ENCODE measurements at places on chromosomes 1 and 21.

GRCh38 chr1:39666772-39667171 is 5.1 kb downstream of the NT5C1A start:
- DNase-seq = no peak

- peak; percentile 53 for DNase-seq
Measured at GRCh38 chr1:178051071-178051470, 42.8 kb upstream of the RASAL2 start.

DNA sequence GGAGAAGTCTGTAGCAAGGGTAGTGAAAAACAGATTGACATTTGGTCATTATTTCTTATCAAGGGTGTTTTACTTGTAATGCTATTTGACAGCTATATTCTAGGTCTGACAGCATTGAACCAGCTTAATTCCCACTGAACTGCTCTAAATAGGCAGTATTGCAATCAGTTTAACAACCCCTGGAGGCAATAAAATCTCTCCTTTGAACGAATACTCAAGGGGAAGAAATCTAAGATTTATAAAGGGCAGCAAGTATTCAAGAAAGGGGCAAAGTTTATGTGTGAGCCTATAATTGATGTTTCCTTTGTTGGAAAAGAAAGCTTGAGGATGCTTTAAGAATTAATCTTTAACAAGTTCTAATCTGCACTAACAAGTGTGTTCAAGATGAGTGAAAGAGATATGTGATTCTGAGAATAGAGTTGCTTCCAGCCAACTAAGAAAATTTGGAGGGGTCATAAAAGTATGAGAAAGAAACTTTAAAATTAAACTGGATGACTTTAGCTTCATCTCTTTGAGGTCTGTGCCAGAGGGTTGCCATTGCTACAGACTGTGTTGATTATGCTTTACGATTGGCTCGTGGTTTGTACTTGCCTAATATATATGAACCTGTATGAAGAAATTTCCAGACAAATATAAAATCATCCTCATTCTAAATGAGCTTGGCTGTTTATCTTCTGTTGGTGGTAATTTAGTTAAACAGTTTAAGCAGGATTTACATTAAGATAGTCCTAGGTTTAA is 72.5 kb downstream of the ZNF326 start:
- DNase-seq = no peak

DNA sequence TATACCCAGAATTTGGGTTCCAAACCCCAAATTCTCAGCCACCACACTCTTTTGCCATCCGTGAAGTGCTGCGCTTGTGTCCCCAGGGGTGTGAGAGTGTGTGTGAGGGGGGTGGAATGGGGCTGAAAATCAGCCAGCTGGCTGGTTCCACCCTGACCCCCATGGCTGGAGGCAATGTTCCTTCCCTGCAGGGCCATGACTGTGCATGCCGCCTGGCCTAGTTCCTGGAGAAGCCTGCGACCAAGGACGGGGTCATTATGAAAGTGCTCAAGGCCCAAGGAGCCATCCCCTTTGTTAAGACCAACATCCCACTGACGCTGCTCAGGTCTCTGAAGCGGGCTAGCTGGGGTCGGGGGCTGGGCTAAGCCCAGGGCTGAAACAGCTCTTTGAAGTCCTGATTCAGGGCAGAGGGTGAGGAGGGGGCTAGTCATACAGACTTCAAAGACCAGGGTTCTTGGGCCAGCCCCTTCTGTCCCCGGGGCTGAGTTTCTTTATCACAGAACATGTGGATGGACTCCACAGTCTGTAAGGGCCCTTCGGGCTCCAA is 38.7 kb downstream of the FAAH start:
- DNase-seq = no peak

GRCh38 chr1:234926559-234927311 is 201.9 kb downstream of the TOMM20 start:
- DNase-seq = no peak

GRCh38 chr1:168706391-168706992 is 22.5 kb downstream of the DPT start:
- no peak for DNase-seq

DNA sequence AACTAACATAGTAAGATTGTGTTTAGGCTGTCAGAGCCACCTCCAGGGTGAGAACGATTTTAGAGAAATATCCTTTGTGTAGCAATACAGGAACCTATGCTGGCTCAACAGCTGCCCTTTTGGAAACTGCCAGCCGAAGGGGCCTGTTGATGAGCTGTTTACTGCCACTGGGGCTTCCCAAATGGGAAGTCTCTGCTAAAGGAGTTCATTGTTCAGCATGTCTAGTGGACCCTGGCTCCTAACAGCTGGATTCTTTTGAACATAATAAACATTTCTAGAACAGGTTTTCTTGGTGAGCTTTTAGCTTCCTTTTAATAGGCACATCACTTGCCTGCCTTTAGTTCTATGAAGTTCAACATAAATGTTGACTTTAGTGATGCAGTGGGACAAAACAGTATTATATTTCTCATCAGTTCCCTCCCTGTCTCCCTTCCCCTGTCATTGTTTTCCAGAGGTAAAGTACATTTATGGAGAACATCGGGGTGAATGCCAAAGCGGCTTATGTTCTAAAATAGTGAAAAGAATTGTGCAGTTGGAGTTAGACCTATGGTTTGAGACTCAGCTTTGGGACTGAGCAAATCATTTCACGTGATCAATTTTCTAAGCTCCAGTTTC is 57.4 kb downstream of the UCK2 start:
- DNase-seq = no peak

GRCh38 chr1:46394872-46395465 is 852 bp downstream of the FAAH start:
- no peak for DNase-seq

GRCh38 chr1:165056914-165057313 is 299.6 kb downstream of the LMX1A start:
- no peak for DNase-seq

- no peak for DNase-seq
Measured at GRCh38 chr21:28074676-28075075, 918.0 kb downstream of the LTN1 start.

- DNase-seq = no peak
Measured at GRCh38 chr1:160171980-160172379, 18.4 kb upstream of the CASQ1 start.

GRCh38 chr1:223727541-223727940 is 15.2 kb downstream of the CAPN2 start:
- DNase-seq = no peak

GRCh38 chr1:27011976-27012563 is 580 bp downstream of the TENT5B start:
- no peak for DNase-seq

GRCh38 chr1:89262643-89263042 is 10.0 kb downstream of the GBP5 start:
- no peak for DNase-seq

GRCh38 chr1:180698580-180698979 is 66.8 kb downstream of the XPR1 start:
- no peak for DNase-seq

DNA sequence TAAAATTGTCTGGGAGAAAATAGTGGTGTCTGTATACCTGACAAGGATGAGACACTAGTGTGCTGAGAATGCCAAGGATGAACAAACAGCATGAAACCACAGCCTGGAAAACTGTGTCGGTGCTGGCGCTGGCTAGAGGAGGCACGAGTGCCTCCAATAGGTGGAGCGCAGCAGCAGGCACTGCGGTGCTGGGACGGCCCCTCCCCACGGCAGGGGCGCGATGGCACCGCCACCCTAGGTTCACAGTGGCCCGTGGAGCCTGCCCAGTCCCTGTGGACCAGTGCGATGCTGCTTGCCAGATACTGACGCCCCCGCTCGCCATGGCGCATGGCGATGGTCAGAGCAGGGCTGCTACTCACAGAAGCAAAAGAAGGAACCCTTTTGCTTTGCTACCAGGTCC is 6.8 kb downstream of the CFAP410 start:
- no peak for DNase-seq

- DNase-seq = no peak
Measured at GRCh38 chr1:49136738-49137251, 360.1 kb upstream of the BEND5 start.

- no peak for DNase-seq
Measured at GRCh38 chr1:1206376-1206965, at the start of gene TNFRSF18. Gene TNFRSF18 (minus strand): TSS chr1:1206592. CDS start chr1:1206571, 21 bp downstream.

- no peak for DNase-seq
Measured at GRCh38 chr1:51306950-51307349, 23.4 kb downstream of the TTC39A start.

DNA sequence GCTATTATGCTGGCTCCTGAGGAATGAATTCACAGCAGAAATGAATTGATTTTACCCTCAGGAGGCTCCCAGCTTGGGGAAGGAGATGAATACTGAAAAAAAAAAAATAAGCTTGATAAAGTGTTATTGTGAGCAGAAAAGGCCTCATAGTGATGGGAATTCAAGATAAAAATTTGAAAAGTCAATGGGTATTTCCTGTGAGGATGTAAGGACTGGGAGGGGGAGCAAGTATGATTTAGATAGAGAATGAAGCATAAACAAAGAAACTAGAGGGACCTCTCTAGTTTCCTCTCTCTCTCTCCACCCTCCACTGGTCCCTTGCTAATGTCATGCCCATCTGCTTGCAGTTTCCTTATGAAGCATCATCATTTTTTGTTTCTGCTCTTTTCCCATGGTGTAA is 439.0 kb upstream of the PLXNA2 start:
- DNase-seq = no peak

- no peak for DNase-seq
Measured at GRCh38 chr21:44755227-44755626, 43.9 kb upstream of the TSPEAR start.

DNA sequence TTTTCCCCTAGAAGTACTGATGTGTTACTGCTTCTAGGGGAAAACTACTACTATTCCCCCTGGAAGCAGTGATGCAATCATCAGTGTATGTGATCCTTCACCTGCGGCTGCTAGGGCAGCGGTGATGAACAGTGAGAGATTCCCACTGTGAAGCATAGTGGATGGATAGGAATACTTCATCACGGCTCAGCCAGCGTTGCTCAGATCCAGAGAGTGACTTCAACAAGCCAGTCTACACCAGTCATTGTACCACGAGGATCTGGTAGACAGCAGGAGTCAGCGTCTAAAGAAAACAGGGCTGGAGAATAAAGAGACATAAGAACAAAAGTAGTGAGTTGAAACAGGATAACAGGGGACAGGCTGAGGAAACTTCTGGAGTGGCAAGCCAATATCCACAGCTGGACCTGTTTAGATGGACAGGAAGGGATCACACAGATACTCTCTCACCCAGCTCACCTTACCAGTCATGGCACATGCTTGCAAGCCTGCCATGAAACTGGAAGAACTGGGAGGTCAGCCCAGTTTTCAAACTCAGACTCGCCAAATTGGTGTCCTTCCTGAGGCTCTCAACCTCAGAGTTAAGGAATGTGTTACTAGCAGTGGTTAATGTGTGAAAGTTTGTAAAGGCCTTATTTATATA is 42.4 kb upstream of the LRRC52 start:
- DNase-seq = no peak

DNA sequence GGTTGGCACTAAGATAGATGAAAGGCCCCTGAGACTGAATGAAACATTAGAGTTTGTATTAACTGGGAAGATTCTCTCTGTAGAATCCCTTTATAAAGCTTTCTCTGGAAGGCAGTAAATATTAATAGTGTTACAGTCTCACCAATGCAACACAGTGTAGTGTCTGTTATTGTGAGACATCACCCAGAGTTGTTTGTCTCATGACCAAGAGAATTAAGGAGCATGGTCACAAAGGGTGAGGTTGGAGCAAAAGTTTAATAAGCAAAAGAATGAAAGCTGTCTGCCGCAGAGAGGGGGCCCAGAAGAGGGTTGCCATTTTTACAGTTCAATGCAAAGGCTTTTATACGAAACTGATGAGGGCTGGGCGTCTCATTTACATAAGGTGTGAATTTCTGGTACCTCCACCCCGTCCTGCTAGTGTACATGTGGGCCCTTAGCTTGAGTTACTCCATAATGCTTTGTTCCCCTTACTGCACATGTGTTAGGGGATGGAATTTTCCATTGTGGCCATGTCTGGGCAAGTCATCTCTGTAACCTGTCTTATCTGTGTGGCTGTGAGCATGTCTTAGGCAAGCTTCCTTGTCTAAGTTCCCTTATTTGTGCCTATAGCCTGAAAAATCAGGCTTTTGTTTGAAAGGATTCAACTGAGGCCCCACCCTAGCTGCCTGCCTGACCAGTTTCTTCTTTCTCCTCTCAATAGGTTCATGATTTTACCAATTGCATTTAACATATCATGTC is 184.1 kb downstream of the RASAL2 start:
- DNase-seq = no peak

DNA sequence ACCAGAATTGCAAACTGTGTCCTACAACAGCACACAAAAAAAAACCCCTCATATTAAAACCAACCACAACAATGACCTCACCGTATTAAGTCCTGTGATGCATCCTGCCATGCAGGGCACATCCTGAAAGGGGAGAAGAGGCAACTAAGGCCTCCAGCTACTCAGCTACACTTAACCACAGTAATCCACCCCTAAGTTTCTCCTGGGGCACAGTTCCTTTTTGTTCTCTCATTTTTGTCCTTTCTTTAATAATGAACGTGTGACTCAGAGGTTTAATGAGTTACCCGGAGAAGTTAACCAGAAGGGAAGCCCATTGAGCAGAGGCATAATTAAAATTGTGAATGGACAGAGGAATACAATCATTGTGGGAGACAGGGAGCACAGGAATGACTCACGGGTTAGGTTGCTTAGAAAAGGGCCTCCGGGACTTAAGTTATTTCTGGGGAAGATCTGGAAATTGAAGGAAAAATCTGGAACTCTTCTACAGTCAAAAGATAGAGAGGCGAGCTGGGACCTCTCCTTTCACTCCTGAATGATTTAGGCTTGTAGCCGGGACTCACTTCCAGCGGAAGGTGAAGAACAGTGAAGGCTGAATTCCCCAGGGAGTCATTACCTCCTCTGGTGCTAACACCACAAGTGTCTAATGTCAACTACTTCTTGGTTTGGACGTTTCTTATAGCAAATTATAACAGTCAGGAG is 36.9 kb upstream of the HIVEP3 start:
- DNase-seq = peak; percentile 14

- no peak for DNase-seq
Measured at GRCh38 chr21:14401217-14401616, 18.3 kb upstream of the HSPA13 start.

DNA sequence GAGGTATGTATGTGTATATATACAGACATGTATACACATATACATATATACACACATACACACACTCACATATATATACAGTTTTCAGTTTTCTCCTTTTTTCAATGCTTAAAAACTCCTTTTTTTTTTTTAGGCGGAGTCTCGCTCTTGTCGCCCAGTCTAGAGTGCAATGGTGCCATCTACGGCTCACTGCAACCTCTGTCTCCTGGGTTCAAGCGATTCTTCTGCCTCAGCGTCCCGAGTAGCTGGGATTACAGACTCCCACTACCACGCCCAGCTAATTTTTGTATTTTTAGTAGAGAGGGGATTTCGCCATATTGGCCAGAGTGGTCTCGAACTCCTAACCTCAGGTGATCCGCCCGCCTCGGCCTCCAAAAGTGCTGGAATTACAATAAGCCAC is 27.0 kb downstream of the STYXL2 start:
- DNase-seq = no peak

- DNase-seq = no peak
Measured at GRCh38 chr1:61992257-61992656, 202.4 kb upstream of the L1TD1 start.
